ENCODE measurements at places on chromosomes 3 and 15.

DNA sequence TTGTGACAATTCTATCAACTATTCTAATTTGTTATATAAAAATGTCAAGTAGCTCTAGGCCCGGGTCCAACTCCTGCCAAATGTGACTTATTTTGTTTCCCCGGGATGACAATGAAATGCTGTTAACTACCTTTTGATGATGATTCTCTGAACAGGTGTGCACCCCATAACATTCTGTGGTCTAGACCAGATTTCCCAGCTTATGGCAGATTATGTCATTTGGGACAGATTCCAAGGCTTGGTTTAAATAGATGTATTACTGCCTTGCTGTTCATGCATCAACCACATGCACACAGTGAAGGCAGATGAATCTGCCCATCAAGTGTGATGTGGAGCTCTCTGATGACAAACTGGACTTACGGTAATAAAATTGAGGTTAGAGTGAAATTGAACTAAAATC is 150.5 kb downstream of the MECOM start:
- no peak for DNase-seq

- DNase-seq, result no peak
These were observed 72.6 kb upstream of the SEC13 start for GRCh38 chr3:10393514-10393913.

DNA sequence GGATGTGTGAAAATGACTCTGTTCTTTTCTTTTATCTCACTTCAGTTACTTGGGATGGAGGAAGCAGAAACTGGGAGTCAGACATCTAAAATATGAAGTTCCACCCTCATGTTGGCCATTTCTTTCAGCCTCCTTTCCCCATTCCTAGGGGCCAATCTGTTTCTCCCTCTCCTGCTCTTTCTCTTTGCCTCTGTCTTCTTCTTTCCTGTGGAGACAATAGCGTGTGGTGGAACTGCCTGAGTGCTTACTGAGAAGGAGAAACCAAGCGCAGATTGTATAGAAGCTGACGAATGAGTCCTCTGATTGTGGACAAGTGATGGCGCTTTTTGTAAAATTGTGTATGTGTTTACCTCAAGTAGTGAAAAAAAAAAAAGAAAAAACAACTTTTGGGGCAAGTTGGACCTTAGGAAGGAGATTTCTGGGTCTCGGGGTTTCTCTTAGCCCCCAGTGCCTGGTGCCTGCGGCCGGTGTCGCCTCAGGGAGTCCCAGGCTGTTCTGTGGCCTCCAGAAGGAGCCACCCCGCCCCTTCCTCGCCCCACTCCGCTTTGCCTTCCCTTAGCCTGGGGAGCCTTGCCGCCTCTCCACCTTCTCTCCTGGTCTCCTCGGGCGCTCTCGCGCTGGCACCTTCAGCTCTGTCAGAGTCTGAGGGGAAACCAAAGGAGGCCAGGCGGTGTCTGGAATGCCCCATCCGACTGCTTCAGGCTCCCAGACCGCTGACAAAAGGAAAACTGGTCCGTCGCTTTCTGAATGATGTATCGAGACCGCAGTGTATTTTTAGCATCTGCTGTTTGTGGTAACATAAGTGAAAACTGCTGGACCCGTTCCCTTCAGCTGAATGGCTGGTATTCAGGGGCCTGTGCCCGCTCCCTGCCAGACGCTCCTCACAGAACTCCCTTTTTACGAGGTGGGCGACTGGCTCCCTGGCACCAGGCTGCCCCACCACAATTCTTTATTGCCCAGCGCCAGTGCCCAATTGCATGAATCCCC is 30.1 kb downstream of the SCG5 start:
- DNase-seq, result no peak

DNA sequence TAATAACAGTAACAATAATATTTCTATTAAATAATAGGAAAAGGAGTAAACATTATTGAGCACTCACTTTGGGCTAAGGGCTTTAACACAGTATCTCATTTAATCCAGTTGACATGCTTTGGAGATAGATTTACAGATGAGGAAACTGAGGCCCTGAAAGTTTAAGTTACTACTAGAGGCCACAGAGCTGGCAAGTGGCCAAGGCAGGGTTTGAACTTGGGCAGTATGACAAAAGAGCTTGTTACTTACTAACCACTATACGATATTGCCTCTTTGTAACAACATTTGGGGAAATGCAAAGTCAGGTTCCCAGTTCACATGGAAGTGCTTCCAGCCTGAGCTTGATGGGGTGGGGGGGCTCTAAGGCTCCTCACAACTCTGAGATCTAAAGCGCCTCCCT is 149.1 kb upstream of the LMCD1 start:
- no peak for DNase-seq

- no peak for DNase-seq
These were observed 29.3 kb downstream of the APPL1 start for GRCh38 chr3:57256844-57257243.

DNA sequence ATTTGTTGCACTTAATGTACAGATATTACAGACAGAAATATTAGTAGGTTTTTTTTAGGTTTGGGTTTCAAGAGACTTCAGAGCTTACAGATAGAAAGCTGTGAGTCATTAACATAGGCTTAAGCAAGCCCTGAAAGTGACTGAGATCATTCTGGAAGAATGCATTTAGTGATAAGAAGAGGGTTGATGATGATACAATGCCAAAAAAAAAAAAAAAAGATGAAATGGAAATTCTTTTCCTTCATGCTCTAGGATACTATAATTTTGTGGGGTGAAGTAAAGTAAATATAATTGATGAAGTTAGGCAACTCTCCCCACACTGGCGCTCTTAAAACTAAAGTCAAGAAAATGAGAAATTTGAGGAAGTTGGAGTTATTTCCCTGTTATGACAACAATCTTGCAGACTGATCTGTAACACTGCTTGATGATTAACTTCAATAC is 169.4 kb upstream of the ZNF385D start:
- no peak for DNase-seq

DNA sequence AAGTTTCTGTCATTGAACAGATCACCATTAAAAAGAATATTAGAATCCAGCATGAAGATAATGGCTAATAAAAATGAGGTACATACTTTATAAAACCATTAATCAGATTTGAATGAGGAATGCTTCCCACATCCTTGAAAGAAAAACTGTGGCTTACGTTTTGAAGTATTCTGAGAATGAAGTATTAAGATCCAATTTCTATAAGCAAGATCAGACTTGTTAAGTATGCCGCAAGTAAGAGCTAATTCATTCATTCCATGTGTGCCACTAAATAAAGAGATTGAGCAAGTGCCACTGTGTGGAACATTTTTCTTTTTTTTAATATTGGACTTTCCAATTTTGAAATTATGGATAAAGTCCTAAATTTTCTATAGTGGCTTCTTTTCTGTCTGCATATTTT is 30.6 kb downstream of the NMD3 start:
- no peak for DNase-seq

GRCh38 chr15:72725446-72725845 is 39.4 kb downstream of the BBS4 start:
- DNase-seq, result no peak

DNA sequence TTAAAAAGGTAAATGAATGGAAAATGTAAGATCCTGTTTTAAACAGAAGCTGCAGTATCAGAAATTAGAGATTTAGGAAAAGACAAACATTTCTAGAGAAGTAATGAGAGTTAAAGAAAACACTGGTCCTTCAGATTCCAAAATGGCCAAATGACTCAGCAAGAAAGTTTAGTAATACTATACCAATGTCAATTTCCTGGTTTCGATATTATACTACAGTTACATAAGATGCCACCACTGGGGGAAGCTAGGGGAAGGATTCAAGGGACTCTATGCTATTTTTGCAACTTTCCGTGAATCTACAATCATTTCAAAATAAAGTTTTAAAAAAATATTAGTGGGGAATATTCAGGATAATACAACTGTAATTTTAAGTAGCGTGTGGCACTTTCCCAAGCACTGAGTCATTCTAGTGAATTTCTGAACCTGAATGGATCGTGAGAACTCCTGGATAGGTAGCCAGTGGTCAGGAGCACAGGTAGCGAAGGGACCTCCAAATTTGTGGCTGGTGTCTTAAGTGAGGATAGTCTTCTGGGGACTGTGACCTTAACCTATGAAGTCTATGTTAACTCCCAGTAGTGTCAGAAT is 37.6 kb downstream of the TMCC1 start:
- peak; percentile 26 for DNase-seq

DNA sequence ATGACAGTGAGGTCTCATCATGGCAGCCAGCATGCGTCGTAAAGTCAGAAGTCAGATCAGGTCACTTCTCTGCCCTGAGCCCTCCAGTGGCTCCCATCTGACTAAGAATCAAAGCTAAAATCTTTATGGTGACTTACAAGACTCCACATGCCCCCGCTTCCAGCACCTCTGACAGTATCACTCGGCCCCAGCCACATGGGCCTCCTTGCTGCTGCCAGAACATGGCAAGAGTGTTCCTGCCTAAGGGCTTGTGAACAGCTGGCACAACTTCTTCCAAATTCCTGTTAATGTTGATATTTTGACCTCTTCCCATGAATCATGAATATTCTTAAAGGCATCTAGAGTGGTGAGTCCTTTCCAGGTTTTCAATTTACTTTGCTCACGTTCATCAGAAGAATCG is 20.5 kb downstream of the POLR2M start:
- no peak for DNase-seq

DNA sequence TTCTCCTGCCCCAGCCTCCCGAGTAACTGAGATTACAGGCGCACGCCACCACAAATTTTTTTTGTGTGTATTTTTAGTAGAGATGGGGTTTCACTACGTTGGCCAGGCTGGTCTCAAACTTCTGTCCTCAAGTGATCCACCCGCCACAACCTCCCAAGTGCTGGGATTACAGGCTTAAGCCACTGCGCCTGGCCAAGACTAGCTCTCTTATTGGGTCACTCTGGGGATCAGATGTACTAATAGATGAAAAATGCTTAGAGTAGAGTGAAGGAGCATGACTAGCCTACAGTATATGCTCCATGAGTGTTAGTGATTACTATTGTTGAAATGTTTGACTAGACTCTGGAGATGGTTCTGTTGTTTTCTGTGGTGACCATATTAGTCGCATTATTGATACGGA is 21.8 kb downstream of the RARB start:
- DNase-seq, result no peak

GRCh38 chr15:96774216-96774615 is 443.7 kb downstream of the NR2F2 start:
- no peak for DNase-seq

DNA sequence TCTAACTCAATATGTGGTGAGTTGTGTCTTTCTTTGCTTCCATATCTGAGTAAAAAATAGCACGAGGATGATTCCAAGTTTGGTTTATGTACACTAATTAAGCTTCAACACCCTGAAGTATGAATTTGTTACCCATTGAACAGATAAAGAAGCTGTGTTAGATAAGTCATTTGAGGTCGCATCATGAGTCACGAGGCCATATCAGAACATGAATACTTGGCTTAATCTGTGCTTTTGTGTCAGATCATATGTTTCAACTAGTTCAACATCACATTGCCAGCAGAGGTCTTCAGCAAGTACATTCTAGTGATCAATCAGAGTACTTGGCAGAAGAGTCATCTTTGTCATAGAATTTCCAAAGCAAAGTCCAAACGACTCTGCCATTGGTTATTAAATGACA is 26.3 kb upstream of the MITF start:
- DNase-seq, result no peak

GRCh38 chr3:108029466-108029865 is 61.4 kb downstream of the CD47 start:
- DNase-seq, result no peak

- no peak for DNase-seq
These were observed 38.6 kb upstream of the TTC14 start for GRCh38 chr3:180563406-180563805.

DNA sequence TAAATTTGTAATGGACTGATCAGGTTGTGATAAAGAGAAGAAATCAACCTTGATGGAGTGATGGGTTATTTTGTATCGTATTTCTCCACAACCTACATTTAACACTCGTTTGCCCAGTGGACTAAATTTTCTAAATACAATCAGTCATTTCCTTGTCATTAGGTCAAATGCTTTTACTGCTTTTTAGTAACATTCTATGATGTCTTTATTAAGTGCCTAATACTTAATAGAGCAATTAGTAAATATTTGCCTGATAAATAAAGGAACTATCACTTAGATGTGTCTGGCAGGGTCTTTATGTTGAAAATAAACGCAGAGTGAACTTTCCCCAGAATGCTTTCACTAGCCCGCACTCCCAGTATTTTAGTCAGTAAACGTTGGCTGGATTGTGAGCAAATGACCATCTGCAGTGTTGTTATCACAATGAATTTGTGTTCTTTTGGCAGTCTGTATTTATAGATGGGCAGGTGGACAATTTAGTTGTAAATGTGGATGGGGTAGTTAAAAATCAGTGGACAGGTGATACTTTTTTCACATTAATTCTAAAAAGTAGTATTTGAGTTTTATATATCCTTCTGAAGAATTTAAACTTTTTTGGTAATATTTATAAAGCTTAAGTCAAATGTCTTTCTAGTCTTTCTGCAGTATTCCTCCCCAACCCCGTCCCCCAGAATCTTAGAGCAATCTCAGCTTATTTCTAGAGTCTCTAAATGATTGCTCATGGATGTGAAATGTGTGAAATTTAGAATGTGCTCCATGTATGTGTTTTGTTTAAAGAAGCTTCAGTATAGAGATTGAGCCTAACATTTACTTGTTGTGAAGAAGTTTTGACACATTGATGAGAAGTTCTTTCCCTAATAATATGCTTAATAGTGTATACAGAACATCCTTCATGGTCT is 4.9 kb downstream of the USP3 start:
- no peak for DNase-seq

- DNase-seq, result no peak
These were observed 1.3 kb downstream of the ACAP2 start for GRCh38 chr3:195441476-195441991.

GRCh38 chr3:37953707-37954394 is 36.7 kb upstream of the VILL start:
- DNase-seq, result peak; percentile 36

- DNase-seq, result peak; percentile 73
These were observed 32.2 kb upstream of the FMN1 start for GRCh38 chr15:33226559-33227181.

DNA sequence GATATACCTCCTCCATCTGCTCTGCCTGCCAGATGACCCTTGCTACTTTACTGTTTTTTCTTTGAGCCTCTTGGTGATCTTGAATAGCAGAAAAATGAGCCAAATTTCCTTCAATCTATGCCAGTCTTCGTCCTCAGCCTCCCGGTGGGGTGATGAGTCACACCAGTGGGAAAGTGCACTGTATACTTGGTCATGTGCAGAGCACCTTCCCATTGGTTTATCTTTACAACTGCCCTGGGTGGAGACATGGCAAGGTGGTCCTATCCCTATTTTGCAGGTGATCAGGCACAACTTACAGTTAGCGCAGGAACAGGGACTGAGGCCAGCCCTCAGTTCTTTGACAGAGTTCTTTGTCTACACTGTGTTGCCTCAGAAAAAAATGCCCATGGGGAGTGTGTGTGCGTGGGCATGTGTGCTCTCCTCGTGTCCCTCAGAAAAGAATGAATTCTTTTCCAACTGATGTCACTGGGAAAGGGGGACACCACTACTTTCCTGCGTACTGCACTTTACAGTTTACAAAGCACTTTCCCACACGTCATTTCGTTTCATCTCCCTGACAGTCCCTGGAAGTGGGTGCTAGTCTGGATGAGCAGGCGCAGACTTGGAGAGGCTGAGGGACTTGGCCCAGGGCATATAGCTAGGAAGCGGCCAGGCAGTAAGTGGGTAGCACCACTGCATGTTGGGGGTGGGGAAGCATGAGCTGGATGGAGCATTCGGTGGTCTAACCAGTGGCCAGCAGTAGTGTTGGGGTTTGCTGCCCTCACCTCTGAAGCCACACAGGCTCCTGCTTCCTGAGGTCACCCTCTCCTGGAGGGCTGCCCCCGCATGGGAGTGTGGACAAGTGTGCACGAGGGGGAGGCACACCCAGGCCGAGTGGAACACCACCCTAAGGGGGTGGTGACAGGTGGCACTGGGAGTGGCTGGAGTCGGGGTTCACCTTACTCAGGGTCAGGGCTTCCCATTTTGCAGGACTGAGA is 24.1 kb downstream of the SMAD3 start:
- no peak for DNase-seq

Data from KBM-7 (cell line).